Peyer's patch (tissue), 4 donors: ENCODE measurements at places on chromosomes 4 and X.

- H3K27ac ChIP-seq, result peak overlapping the region; percentile 5
- no peaks in the 10 kb centered on the region for H3K27me3 ChIP-seq
- no peak for DNase-seq
- no peaks in the 10 kb centered on the region for H3K36me3 ChIP-seq
- no peaks in the 10 kb centered on the region for H3K4me1 ChIP-seq
- no peak overlapping the region for H3K4me3 ChIP-seq
Measured at GRCh38 chr4:98626350-98626749, 32.1 kb downstream of the TSPAN5 start.

- H3K36me3 ChIP-seq, result peaks cover 16% of the 10 kb centered on the region
- no peak overlapping the region for H3K27ac ChIP-seq
- no peak overlapping the region for H3K4me3 ChIP-seq
- no peaks in the 10 kb centered on the region for H3K27me3 ChIP-seq
Measured at GRCh38 chrX:13752141-13752540, 17.6 kb downstream of the OFD1 start.

DNA sequence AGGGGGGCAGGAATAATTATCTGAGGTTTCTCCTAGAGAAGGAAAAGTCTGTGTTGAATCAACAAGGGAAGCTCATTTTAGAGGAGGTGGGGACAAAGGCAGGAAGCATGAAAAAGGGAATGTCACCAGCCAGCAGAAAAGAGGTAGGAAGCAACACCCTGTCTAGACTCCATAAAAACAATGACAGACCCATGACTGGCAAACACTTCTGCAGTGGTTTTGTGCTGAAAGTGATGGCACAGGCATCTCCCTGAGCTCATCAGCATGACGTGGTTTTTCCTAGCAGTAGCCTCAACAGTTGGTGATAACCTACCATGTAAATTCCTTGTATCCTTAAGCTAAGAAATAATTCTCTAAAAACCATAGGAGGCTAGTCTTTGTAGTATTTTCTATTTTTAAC lies 110.7 kb upstream of the GALNT7 start:
- no peaks in the 10 kb centered on the region for H3K4me1 ChIP-seq
- no peak overlapping the region for H3K4me3 ChIP-seq
- no peak overlapping the region for H3K27ac ChIP-seq
- H3K36me3 ChIP-seq, result no peaks in the 10 kb centered on the region
- no peaks in the 10 kb centered on the region for H3K27me3 ChIP-seq
- no peak for DNase-seq

GRCh38 chr4:37389967-37390580 lies 145.5 kb downstream of the NWD2 start:
- H3K4me3 ChIP-seq, result no peak overlapping the region
- no peaks in the 10 kb centered on the region for H3K36me3 ChIP-seq
- no peak for DNase-seq
- H3K27me3 ChIP-seq, result no peaks in the 10 kb centered on the region
- H3K27ac ChIP-seq, result no peak overlapping the region

DNA sequence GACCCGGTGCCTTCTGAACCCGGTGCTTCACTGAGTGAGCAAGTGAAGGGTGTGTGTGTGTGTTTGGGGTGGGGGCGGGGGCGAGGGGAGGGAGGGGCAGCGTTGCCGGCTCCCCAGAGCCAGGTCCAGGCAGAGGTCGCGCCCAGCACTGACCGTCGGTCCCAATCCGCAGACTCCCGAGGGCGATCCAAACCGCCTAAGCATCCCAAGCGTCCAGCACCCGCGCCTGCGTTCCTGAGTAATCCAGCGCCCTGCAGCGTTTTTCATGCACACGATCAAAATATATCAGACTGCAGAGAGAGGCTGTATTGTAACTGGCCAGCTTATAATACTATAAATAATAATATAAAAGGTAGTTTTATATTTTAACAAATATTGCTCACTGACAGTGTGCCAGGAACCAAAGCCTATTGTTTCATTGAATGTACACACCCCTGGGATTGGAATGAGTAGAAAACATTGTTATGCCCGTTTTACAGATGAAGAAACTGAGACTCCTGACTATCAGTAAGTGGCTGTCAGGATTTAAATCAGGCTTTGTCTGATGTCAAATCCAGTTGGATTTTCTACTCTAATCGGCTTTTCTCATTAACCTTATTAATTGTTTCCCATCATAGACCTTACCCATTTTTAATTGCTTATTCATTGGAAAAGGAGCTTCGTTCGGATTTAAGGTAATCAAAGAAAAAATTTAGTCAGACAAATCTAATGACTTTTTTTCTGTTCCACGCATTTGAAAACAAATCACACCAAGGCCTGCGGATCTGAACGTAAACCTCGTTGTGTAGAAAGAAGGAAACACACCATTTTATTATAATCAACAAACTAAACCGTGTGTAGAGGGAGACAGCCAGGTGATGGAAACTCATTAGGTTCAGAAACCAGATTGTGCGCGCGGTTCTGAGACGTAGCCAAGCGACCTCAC lies 4.0 kb upstream of the NKX3-2 start:
- H3K27ac ChIP-seq, result no peak overlapping the region
- H3K4me1 ChIP-seq, result peaks cover 42% of the 10 kb centered on the region
- H3K36me3 ChIP-seq, result no peaks in the 10 kb centered on the region
- H3K4me3 ChIP-seq, result peak overlapping the region; percentile 56
- H3K27me3 ChIP-seq, result peaks cover 45% of the 10 kb centered on the region
